ENCODE measurements at places on chromosomes 2 and 18.

GRCh38 chr2:217438136-217438535, 564.7 kb downstream of the TNS1 start:
- no peaks in the 10 kb centered on the region for H3K27me3 ChIP-seq
- H3K4me1 ChIP-seq, result peaks cover 75% of the 10 kb centered on the region
- H3K27ac ChIP-seq, result peak overlapping the region; percentile 62
- H3K36me3 ChIP-seq, result no peaks in the 10 kb centered on the region

GRCh38 chr18:7514796-7515440, 52.2 kb upstream of the PTPRM start:
- H3K27me3 ChIP-seq, result no peaks in the 10 kb centered on the region
- no peaks in the 10 kb centered on the region for H3K36me3 ChIP-seq
- H3K4me3 ChIP-seq, result no peak overlapping the region
- H3K4me1 ChIP-seq, result peaks cover 8% of the 10 kb centered on the region

- no peak overlapping the region for H3K4me3 ChIP-seq
- H3K4me1 ChIP-seq, result peaks cover 8% of the 10 kb centered on the region
- H3K27ac ChIP-seq, result peak overlapping the region; percentile 81
- no peaks in the 10 kb centered on the region for H3K27me3 ChIP-seq
- DNase-seq, result peak; percentile 49
- peaks cover 3% of the 10 kb centered on the region for H3K36me3 ChIP-seq
Observed at GRCh38 chr2:219289537-219290361, 10.6 kb downstream of the DNAJB2 start.

- peak overlapping the region; percentile 89 for H3K27ac ChIP-seq
- H3K36me3 ChIP-seq, result no peaks in the 10 kb centered on the region
- H3K4me1 ChIP-seq, result peaks cover 28% of the 10 kb centered on the region
Observed at GRCh38 chr18:31942291-31942998, 483 bp downstream of the TRAPPC8 start.

- H3K36me3 ChIP-seq, result no peaks in the 10 kb centered on the region
- DNase-seq, result no peak
- H3K4me3 ChIP-seq, result peak within 1 kb of the TSS; percentile 51
- peaks cover 4% of the 10 kb centered on the region for H3K27me3 ChIP-seq
- H3K4me1 ChIP-seq, result peaks cover 9% of the 10 kb centered on the region
Observed at GRCh38 chr18:52339891-52340371, at the start of gene DCC. DCC (plus strand) TSS chr18:52340197; CDS start chr18:52340788, 591 bp downstream.

- H3K4me1 ChIP-seq, result peaks cover 8% of the 10 kb centered on the region
- no peak overlapping the region for H3K27ac ChIP-seq
- no peak for DNase-seq
Observed at GRCh38 chr2:238696786-238697185, 151.1 kb upstream of the TWIST2 start.
